ENCODE measurements at places on chromosomes 7 and 10.

DNA sequence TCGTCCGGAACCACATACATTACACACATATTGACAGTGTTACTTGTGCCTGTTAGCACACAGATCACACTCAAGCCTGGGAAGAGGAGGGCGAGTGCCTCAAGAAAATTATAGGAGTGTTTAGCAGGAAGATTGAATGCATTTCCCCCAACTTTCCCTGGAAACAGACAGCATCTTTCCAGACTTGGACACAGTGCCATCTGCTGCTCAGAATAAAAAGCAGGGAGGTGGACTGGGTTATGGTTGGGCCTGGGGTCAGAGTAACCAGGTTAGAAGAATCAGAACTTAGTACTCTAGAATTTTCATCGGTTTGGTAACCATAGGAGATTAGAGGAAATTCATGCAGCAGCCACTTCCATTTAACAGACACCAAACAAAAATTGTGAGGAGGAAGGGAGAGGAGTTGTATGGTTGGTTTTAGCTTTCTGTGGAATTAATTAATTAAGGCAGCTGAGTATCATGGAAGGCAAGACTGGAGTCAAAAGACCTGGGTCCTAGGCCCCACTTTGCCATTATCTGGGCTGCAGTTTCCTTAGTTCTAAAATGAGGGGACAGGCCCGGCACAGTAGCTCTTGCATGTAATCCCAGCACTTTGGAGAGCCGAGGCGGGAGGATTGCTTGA, 43.4 kb upstream of the OPTN start:
- no peak for DNase-seq

DNA sequence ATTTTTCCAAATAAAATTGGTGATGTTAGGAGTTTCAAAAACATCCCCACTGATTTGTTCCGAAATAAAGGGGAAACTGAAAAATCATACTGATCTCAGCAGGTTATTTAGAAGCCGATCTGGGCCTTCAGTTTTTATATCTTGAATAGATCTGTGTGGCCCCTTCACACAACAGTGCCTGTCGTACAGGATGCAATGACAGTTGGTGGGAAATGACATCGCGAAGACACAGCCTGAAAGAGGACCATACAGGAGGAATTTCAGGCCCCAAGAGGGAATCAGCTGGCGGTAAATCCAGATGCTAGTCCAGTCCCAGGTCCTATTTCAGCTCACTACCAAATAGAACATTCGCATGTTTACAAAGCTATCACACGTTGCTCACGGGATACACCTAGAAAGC, 3.0 kb downstream of the H2BK1 start:
- no peak for DNase-seq

GRCh38 chr7:157335236-157335635, 1.6 kb upstream of the DNAJB6 start:
- no peak for DNase-seq

GRCh38 chr10:5814110-5815107, 1.2 kb upstream of the GDI2 start:
- DNase-seq, result peak; percentile 14

- DNase-seq, result no peak
Observed at GRCh38 chr7:117325836-117326235, 3.0 kb upstream of the WNT2 start.

GRCh38 chr10:22518167-22518724, 172.9 kb downstream of the SPAG6 start:
- DNase-seq, result no peak

DNA sequence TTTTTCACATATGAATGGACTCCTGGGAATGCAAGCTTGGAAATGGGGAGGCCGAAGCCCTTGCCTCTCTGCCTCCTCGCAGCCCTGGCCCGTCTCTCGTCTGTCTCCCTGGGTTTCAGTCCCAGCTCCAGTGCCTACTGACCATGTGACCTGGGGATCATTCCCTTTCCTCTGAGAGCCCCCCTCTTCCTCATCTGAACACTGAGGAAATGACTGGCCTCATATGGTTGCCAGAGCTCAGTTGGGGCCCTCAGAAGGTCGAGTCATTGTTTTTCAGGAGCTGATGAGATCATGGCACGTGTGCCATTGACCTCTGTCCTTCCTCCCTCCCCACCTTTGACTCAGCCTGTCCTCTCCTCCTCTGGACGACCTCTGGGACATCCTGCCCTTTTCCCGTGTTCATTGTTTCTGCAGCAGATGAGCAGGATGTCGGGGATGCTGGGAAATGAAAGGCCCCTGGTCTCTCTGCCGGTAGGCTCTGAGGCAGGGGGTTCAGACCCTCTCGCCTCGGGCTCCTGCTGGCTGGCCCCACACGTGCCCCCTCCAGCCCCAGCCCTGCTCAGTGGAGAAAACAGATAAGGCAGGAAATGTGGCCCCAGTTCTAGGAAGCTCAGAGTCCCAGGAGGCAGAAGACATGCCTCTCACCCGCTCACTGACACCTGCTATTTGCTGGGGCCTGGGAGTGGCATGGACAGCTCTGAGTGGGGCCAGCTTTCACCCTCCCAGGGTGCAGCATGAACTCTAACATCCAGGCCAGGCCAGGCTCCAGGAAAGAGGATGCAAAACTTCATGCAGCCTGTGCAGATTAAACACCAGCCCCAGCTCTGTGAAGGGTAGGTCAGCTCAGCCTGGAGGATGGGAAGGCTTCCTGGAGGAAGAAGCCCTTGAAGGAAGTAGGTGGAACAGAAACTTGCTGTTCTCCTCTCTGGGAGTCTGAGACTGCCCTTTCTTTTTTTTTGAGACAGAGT, 8.3 kb upstream of the PPP1R35 start:
- DNase-seq, result no peak

DNA sequence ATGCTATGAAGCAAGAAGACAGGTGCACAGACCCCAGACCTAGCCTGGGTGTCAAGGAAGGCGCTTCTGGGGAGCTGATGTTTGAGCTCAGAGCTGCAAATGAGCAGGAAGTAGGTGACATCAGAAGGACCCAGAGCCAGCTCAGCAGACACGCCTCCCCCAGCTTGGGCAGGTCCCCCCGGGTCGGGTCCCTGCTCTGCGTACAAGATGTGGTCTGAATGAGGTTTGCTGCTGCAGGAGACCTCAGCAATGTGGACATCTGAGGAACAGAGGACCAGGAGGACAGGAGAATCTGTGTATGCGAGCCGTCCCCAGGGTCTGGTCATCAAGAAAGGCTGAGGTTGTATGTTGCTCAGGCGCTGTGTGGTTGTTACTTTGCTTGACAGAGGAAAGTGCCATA, 51.8 kb downstream of the TACC2 start:
- no peak for DNase-seq

GRCh38 chr7:26594553-26594952, 269.8 kb downstream of the SKAP2 start:
- no peak for DNase-seq

DNA sequence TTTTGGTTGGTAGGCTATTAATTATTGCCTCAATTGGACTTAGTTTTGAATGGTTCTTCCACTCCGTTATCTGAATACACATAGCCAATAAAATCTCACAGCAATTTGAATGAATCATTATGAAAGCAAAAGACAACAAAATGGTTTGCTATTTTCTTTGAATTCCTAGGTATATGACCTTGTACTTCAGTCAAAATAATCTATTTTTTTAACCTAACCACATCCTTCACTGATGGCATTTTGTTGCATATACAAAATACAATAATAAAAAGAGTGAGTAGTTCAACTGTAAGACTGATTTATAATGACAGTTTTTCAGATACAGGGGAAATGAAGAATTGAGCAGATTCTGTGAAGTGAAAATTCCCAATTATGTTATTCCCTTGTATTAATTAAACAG, 433.1 kb downstream of the HTR7 start:
- no peak for DNase-seq

GRCh38 chr7:135285547-135286233, 52.1 kb downstream of the STRA8 start:
- no peak for DNase-seq

- DNase-seq, result no peak
Observed at GRCh38 chr7:136063326-136063666, 86.1 kb upstream of the MTPN start.

- no peak for DNase-seq
Observed at GRCh38 chr7:36986948-36987724, 262.8 kb upstream of the AOAH start.

GRCh38 chr10:1120801-1121211, 64.6 kb downstream of the WDR37 start:
- no peak for DNase-seq

DNA sequence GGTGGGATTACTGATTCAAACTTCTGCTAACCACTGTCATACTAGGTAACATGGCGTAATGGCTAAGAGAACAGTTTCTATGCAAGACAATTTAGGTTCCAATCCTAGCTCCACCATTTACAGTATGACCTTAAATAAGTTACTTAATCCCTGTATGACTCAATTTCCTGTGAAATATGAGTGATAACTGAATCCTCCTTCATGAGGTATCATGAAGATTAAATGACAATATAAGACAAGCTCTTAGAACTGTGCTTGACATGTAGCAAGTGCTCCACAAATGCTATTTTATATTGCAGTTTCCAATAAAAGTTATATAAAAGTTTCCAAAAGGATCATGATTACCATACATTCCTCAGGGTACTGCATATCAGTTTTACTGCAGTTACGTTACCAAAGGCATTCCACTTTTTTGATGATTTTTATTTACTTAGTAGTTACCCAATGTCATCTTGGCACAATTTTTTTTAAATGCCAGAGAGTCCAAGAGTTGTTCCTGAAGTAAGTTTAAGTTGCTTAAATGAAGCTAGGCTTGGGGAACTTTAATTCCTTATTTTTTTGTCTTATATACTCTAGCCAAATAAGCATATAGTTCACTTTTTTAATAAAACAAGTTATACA, 7.1 kb downstream of the DOCK4 start:
- no peak for DNase-seq

GRCh38 chr7:17624379-17624778, 315.9 kb downstream of the SNX13 start:
- DNase-seq, result no peak

DNA sequence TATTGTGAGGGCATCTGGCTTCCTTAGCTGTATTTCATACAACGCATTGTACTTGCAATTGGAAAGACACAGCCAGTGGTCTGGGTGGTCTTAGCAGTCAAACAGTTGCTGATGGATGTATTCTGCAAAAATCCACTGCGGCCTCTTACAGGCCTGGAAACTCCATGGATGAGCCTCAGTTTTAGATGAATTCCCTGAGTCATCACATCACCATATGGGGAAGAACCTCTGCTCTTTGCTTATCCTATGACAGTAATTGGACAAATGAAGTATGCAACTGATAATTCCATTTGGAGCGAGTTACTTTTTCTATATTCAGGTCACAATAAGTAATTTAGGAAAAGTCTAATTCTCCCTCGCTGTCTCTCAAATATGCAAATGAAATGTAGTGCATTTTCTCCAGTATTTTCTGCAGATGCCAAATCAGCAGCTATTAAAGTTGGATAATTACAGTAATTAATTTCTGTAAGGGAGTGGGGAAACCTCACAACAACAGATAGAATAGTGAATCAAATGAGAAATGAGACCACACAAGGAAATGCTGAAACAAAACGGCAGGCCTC, 78.8 kb downstream of the WDFY4 start:
- no peak for DNase-seq

GRCh38 chr7:71735961-71736556, 604.1 kb downstream of the GALNT17 start:
- peak; percentile 51 for DNase-seq

- DNase-seq, result no peak
Observed at GRCh38 chr7:16084370-16084769, 337.0 kb downstream of the CRPPA start.

- DNase-seq, result no peak
Observed at GRCh38 chr7:25318047-25318446, 89.8 kb upstream of the NPVF start.

GRCh38 chr10:54958844-54959243, 157.8 kb upstream of the PCDH15 start:
- no peak for DNase-seq

DNA sequence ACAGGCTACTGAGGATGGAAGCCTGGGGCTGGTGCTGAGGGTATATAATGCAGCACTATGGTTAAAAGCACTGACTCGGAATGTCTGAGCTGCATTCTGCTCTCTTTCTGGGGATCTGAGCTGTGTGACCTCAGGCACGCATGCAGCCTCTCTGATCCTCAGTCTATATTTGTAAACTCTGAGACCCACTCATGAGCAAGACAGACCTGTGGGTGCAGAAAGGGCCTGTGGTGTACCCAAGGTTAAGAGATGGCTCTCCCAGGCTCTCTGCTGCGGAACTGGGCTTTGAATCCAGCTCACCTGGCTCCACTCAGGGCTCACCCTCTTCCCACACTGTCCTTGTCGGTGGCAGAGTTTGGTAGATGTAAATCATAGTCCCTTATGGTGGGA, 89.9 kb downstream of the CHST15 start:
- no peak for DNase-seq

DNA sequence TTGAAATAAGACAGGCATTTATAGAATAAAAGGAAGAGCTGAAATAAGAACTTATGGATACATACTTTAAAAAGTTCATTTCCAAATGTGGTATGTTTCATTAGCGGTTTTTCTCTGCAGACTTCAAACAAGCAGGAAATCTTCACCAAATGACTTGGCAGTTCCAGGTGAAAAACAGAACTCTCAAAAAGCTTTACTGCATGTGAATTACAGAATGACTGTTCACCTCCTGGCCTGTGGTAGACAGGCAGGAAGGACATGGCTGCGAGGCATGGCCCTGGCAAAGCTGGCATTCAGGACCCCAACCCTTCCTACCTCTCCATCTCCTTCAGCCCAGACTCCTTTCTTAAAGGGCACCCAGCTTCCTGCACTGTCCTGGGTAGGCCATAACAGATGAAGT, 21.2 kb upstream of the ENO4 start:
- DNase-seq, result no peak

GRCh38 chr7:44185729-44186128, 3.5 kb downstream of the GCK start:
- DNase-seq, result no peak

DNA sequence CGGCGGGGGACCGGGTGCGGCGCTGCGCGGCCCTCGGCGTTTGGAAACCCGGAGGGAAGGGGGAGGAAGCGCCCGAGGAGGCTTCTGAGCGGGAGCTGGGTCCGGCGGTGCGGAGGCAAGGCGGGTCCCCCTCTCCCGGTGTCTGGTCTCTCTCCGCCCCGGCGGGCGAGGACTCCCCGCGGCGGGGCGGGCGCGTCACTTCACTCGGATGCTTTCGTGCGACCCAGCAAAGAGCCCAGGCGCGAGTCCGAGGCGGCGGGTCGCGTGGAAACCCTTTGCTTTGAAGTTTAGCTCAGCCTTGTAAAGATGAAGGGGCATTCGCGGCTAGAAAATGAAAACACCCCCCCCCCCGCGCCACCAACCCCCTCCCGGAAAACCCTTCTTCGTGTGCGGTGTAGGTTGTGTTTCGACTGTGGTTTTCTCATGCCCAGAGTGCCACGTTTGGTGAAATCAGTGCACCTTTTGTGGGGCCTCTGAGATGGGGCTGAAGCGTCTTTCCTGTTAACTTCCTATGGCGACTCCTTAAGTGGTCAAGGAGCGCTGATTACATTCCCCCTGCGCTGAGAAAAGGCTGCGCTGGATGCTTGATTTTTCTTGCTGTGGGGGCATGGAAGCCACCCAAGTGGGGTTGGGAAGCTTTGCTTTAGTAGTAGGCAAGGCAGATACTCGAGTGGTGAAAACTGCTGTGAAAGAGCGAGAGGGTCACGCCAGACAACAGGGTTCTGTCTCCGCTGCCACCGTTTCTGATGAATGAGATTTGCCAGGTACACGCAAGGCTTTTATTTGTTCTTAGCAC, 876 bp downstream of the GNAI1 start:
- no peak for DNase-seq

GRCh38 chr7:98879198-98879978, 1.1 kb downstream of the TRRAP start:
- DNase-seq, result peak; percentile 69

GRCh38 chr7:126768836-126769235, 483.9 kb downstream of the GRM8 start:
- no peak for DNase-seq

All from HL-60 (cell line).